ENCODE measurements at places on chromosomes 1 and 21.

DNA sequence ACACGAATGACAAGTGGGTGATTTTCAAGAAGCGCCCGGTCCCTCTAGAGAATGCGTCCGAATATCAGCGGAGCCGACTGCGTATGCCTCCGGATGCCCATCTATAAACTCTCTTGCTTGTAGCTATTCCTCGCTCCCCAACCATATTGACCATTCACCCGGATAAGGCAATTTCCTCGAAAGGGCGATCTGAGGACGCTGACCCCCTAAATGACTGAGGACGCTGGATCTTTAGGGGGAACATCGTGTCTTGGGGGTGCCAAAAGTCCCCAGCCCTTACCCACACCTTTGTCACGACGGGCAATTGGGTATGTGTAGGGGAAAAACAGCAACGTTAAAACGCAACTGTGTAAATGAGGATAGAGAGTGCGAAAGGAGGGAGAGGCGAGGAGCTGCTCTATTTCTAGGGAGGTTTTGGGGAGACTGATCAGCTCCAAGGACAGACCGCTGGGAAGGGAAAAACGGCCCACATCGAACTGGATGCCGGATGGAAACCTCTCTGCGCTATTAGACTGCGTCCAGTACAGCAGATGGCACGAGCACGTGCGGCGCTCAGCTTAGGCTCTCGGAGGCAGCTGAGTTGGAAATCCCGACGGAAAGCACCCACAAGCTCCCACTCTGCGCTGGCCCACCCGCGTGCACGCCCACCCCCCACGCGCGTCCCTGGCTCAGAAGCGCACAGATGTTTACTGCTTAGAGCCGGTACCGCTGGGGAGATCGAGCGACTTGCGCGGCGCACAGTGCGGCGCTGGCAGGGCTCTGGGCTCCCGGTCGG is 2.9 kb upstream of the PRRX1 start:
- peak; percentile 21 for DNase-seq

DNA sequence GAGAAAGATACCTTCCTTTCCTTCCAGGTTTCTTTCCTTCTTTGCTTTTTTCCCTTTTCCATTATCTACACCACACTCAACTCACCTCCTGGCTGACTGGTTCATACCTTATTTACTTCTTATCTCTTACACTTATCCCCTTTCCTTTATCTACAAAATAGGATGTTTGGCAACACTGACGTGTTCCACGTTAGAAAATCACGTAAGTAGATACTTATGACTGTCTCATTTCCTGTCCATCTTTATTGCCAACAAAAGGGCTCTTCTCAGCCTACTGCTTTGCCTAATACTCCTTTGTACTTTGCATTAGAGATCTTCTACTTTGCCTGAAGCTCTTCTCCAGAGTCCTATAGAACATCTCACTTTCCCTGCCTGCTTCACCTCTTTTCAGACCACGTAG is 25.1 kb downstream of the SYNJ1 start:
- DNase-seq: peak; percentile 66

DNA sequence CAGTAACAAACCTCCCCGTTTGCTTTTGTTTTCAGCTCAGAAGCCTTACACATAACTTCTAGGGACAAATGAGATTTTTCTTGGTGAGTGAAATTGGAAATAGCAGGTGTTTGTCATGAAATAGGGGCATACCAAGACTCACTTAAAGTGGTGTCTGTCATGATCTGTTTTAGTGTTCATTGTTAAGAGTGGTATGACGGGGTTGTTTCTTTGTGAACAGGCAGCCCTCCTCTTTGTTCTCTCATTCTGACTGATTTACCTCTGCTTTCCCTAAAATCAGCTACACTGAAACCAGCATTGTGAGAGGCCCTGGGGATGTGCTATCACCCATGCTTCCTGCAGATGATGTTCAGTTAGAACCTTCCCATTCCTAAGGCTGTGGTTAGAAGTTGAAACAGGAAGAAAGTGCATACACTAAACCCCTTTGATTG is 2.5 kb upstream of the ERO1B start:
- DNase-seq: no peak

DNA sequence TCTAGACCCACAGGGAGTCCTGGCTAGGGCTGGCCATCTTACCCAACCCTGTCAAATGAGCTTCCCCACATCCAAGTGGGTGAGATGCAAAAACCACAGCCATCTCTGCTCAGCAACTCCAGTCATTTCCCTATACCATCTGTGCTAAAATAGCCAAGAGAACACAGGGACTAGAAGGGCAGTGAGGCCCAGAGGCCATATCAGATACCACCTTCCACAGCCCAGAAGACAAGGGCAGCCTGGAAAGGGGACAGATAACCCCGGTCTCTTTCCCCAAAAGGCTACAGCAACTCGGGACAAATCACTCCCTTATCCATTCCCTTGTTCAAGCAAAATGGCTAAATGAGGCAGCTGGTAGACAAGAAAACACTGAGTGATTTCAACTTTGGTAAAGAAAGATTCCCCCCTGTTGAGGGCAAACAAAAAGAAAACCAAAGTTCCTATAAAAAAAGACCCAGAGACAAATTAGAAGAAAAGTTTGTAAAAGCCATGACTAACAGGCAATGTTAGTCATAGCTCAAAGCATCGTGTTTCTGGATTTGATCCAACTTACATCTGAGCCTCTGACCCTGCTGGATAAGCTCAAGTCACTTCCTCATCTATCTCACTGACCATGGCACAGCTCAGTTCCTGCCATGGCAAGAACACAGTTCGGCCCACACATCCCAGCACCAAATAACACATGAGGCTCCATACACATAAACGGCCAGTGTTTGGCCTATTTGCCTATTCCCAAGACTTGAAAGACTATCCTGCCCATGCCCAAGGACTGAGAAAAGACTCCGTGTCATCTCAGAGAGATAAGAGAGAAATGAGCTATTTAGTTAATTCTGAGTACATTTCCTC is 3.1 kb downstream of the LAMB3 start:
- DNase-seq: peak; percentile 96

GRCh38 chr21:42019101-42019605 is 9.0 kb upstream of the ZBTB21 start:
- no peak for DNase-seq

DNA sequence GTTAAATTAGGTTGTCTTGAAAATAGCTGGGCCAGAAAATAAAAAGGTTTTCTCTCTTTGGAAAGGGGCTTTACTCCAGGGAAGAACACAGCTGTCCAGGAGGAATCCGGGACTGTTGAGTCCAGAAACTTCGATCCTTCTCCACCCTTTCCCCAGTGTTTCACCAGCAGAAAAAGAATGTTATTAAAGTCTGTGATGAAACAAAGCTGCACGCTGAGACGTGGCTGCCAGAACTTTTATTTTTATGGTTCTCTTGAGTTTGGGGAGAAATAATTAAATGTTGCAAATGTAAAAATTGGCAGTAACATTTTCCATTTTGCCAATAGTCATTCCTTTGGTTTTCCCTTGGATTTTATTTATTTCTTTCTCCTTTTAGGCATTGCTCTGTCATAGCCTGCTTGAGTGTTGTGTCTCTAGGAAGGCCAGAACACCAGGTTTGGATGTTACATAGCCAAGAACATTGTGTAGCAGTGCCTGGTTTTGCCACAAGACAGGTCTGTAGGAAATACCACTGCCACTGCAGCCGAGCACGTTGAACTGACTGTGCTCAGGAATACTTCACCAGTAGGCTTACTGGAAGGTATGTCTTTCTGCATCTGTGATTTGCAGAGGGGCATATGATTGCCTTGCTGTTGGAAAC is 87.4 kb downstream of the ROR1 start:
- no peak for DNase-seq

DNA sequence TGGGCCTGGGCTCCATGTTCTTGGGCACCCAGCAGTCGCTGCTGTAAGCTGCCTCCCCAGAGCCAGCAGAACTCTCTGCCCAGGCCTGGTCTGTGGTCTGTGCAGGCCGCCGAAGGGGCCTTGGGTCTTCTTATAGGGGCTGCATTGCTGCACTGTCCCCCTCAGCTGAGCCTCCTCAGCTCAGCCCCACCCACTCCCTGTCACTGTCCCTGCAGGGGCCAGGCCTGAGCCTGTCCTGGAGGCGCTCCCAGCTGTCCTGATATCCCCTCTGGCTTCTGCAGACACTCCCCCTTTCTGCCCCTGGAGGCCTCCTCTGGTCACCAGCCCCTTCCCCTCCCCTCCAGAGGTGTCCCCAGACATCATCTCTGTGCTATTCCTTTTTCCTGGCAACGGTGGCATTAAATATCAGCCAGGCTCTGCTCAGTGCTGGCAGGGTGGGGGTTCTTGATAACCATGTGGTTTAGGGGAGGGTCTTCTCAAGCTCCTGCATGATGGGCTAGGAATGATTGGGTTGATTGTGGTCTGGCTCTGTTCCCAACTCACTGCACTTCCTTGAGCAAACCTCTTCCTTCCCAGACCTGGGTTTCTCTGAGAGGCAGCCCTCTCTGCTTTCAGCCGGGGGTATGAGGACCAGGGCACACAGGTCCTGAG is 3.7 kb upstream of the FOXO6 start:
- peak; percentile 28 for DNase-seq

- DNase-seq: no peak
Observed at GRCh38 chr1:17307946-17308345, at the start of gene PADI4. Gene PADI4 (plus strand): TSS chr1:17308197. CDS start chr1:17308223, 26 bp downstream.

DNA sequence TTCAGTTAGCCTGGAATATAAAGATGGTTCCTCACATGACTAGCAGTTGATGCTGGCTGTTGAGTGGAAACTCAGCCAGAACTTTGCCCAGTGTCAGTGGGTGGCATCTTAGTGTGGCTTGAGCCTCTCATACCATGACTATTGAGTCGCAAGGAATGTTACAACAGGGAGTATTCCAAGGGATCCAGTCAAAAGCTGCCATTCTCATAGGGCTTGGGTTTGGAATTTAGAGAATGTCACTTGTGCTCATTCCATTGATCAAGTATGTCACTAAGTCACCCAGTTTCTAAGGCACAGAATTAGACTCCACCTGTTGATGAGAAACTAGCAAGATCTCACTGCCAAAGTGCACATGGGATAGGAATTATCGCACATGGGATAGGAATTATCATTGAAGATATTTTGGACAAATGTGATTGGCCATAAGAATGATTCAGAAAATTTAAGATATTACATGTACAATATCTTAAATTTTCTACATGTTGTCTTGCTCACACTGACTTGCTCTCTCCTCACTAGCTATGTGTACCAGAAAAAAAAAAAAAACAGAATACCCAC is 1290.7 kb upstream of the ADGRL2 start:
- DNase-seq: no peak

- DNase-seq: no peak
Observed at GRCh38 chr1:197577580-197577979, 197.7 kb downstream of the DENND1B start.

- no peak for DNase-seq
Observed at GRCh38 chr1:18261891-18262290, 154.3 kb downstream of the IGSF21 start.

- DNase-seq: peak; percentile 53
Observed at GRCh38 chr1:240965581-240966091, 353.7 kb upstream of the GREM2 start.

DNA sequence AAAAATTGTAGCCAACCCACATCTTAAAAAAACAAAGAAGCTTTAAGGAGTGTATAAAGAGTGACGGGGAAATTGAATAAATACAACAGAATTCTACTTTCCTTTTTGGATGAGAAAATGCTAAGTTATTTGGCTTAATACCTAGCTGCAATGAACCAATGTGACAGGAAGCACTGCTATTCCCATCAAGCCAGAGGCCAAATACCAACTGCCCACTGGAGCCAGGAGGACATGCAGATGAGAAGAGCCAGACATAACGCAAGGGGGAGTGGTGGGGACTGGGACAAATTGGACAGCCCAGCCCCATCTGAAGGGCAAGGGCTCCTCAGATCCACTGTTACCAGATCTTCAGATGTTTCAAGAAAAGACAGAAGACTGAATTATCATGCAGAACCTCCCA is 25.7 kb downstream of the DNAJC11 start:
- no peak for DNase-seq

DNA sequence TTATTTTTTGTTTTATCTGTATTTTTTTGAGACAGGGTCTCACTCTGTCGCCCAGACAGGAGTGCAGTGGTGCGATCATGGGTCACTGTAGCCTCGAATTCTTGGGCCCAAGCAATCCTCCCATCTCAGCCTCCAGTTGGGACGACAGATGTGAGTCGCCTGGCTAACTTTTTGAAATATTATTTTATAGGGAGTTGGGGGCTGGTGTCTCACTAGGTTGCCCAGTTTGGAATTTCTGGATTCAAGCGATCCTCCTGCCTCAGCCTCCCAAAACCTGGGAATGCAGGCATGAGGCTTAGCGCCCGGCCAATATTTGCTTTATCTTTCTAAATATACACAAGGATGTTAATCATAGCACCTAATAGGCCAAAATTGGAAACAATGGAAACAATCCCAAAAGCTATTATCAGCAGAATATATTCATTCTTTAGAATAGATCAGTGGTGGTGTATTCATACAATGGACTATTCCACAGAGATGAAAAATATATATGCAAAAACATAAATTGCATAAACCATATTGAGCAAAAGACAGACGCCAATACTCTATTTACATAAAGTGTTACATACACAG is 55.9 kb downstream of the DAP3 start:
- DNase-seq: no peak

DNA sequence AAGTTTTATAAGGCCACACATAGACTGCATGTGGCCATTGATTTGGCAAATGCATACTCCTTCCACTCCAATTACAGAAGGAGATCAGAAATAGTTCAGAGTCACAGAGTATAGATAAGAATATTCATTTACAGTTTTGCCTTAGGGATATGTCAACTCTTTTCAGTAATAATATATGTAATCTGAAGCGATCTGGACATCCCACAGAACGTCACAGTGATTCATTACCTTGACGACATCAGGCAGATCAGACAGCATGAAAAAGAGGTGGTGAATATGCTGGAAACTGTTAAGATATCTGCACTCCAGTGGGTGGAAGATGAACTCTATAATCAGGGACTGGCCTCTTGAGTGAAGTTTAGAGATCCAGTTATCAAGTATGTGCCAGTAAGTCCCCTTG is 240.4 kb downstream of the DPYD start:
- DNase-seq: no peak

DNA sequence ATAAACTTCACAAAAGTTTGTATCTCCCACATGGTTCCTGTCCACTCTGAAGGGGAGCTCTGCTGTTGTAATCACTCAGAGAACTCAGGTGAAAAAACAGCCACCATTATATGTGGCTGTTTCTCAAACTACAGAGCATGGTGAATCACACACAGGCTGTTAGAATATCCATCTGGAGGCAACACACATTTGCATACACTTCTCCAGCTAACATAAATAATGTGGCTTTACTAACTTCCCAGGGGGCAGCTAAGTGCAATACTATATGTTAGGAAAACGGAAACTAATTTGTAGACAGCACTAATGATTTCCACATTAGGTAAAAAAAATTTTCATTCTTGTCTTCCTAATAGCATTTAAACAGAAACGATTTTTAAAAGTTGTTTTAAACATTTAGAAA is 49.3 kb downstream of the PTGFR start:
- peak; percentile 30 for DNase-seq

- peak; percentile 44 for DNase-seq
Observed at GRCh38 chr1:211551638-211552460, 27.1 kb downstream of the SLC30A1 start.

- peak; percentile 38 for DNase-seq
Observed at GRCh38 chr1:155379631-155380090, 59.0 kb downstream of the RUSC1 start.

Measured in EH (cell line).